ENCODE measurements at places on chromosomes 16 and 17.

GRCh38 chr17:44110011-44110686, 13.3 kb downstream of the HDAC5 start:
- DNase-seq: no peak

- DNase-seq: no peak
Observed at GRCh38 chr17:64171041-64171440, 41.1 kb upstream of the ERN1 start.

DNA sequence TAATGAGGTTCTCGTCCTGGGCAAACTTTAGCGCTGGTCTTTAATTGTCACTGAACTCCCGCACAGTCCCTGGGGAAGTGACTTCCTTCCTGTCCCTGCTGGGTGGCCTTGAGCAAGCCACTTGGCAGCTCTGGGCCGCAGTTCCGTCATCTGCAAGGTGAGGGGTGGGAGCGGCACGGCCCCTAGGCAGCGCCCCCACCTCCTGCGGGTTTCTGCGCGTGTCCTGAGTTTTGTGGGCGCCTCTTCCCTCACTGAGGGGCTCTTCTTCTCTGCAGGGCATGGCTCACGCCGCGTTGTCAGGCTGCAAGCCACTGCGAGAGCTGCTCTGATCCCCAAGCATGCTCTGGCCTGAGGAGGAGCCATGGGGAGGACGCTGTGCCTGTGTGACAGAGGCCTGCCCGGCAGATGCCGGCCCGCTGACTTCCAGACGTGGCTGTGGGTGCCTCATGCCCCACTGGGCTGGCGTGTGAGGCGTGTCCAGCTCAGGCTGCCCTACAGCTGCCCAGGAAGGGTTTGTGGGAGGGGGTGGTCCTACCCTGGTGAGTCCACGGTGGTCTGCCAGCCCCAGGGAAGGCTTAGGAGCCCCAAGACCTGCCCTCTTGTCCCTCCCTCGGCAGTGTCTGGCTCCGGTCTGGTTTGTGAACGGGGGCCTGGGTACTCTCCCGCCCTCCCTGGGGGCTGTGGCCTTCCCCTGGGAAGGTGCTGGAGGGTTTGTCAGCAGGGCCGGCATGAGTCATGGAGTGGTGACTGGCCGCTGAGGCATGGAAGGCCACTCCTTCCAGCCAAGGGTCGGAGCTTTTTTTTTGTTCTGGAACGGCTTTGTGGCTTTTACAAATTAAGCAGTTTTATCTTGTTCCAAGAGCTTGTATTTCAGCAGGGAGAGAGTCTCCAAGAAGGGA, 182.0 kb downstream of the SEC14L1 start:
- DNase-seq: peak; percentile 98

DNA sequence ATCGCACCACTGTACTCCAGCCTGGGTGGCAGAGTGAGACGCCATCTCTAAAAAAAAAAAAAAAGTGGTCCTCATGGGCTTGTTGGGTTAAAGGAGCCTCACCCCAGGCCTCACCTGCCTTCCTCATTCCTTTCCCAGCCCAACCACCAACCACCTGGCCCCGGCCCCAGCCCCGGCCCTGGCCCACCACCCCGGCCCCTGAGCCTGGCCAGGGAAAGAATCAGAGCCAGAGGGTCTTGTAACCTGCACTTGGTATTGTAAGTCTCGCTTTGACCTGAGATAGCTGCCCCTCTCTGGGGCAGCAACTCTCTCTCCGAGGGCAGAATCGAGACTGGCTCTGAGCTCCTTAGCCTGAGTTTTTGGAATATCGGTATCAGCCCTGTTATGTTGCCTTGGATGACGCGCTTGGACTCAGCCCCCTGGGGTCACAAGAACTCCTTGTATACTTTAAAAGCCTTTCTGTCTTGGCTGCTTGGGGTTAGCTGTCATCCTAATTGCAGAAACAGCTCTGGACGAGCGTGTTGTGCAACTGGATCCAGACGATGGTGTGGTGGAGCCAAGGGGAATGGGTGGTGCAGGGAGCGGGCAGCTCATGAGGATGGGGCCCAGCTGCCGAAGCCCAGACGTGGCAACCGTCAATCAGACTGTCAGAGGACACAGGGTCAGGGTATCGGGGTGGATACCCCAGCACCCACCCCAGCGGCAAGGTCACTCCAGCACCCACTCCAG, 14.6 kb downstream of the SMTNL2 start:
- DNase-seq: peak; percentile 96

GRCh38 chr16:89711601-89712273, 9.0 kb downstream of the VPS9D1 start:
- peak; percentile 49 for DNase-seq

DNA sequence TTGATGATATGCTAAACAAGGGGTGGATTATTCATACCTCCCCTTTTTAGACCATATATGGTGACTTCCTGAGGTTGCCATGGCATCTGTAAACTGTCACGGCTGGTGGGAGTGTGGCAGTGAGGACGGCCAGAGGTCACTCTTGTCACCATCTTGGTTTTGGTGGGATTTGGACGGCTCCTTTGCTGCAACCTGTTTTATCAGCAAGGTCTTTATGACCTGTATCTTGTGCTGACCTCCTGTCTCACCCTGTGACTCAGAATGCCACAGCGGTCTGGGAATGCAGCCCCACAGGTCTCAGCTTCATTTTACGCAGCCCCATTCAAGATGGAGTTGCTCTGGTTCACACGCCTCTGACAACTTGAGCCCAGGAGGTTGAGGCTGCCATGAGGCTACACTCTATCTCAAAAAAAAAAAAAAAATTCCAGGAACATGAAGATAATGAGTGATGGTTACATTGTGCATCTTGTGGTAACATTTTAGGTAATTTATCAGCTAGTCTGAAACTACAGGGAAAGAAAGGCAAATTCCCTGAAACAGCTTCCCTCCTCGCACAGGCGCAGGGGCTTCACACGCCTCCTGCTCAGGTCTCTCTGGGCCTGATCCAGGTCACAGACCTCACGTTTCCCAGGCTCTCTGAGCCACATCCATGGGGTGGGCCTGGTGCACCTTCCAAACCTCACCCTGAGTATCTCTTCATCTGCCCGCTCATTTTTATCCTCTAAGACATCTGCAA, 15.3 kb upstream of the UBE2I start:
- DNase-seq: no peak

Measured in amniotic epithelial cell (primary cell).